ENCODE measurements at places on chromosomes 12 and 14.

- no peak for DNase-seq
Measured at GRCh38 chr12:46664761-46665287, 161.0 kb downstream of the SLC38A4 start.

DNA sequence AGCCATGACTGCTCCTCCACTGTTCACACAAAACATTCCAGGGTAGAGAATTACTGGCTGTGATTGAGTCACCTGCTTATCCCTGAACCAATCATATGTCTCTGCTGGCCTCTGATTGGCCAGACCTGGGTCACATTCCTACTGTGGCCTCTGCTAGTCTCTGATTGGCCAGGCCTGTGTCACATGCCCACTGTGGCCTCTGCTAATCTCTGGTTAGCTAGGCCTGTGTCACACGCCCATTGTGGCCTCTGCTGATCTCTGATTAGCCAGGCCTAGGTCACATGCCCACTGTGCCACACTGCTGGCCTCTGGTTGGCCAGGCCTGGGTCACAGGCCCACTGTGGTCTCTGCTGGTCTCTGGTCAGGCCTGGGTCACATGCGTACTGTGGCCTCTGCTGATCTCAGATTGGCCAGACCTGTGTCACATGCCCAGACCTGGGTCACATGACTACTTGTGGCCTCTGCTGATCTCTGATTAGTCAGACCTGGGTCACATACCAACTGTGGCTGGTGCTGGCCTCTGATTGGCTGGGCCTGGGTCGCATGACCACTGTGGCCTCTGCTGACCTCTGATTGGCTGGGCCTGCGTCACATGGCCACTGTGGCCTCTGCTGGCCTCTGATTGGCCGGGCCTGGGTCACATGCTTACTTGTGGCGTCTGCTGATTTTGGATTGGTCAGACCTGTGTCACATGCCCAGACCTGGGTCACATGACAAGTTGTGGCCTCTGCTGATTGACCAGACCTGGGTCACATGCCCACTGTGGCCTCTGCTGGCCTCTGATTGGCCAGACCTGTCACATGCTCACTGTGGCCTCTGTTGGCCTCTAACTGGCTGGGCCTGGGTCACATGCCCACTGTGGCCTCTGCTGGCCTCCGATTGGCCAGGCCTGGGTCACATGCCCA lies 251.6 kb downstream of the SLC15A4 start:
- DNase-seq, result no peak

DNA sequence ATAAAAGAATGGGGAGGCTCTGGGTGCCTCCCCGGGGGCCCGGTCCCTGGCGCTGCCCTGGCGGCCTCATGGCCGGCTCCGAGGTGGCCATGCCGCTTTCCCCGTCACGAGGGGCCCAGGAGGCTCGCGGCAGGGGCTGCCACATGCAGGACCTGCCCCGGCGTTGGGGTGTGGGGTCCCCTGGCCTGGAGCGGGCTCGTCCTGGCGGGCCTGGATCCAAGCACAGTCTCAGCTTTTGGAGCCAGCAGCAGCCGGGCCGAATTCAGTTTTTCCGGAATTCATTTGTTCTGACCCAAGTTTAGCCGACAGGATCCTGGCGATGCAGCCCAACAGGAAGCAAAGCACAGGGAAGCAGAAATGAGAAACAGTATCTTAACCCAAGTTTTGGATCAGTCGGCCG lies 26.4 kb upstream of the AEBP2 start:
- DNase-seq, result no peak

GRCh38 chr14:65281991-65282895 lies 130.3 kb upstream of the FUT8 start:
- peak; percentile 63 for DNase-seq

- no peak for DNase-seq
Measured at GRCh38 chr14:92263681-92264080, 59.3 kb upstream of the SLC24A4 start.

DNA sequence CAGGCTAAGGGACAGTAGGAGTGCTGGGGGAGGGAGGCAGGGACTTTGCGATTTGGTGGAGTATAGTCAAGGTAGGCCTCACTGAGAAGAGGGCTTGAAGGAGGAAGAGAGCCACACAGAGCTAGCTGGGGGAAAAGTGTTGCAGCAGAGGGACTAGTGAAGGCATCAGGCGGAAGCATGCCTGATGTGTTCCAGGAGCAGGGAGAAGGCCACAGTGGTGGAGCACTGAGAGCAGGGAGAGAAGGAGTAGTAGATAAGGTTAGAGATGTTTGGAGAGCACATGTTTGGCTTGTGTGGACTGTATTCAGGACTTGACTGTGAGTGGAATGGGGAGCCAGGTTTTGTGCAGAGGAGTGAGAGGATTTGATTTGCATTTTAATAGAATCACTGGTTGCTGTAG lies 9.0 kb downstream of the FRMD6 start:
- no peak for DNase-seq

GRCh38 chr14:75011356-75011994 lies 8.8 kb downstream of the EIF2B2 start:
- DNase-seq, result no peak

GRCh38 chr14:99093532-99094517 lies 178.2 kb downstream of the BCL11B start:
- no peak for DNase-seq

DNA sequence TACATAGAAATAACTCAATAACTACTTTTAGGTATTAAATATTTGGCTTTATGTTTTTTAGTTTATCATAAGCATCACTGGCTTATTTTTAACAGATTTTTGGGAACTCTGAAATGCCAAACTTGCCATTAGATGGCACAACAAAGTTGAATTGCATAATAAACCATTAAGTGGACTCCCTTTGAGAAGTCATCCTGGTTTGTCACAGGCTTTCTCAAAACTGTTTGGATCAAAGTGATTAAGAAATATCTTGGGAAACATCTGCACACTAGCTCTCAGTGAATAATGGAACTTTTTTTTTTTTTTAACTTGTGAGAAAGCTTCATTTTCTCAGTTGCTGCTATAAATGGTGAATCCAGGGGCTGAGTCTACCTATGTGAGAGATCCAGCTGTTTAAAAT lies 4.3 kb downstream of the SLC16A7 start:
- no peak for DNase-seq

DNA sequence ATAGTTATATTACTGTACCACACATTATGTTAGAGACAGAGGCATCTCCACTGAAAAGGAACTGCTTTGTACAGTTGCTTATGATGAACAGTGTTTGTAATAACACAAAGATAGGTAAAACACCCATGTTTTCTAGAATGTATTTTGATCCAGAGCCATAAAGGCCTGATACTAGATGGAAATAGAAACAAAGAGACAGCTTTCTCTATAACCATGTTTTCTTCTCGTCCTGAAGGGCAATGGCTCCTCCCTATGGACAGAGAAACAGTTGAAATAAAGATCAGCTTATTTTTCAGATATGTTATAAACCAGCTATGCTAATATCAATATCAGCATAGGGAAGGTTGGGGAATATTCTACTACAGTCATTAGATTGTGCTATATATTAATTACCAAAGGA lies 109.2 kb downstream of the ATXN7L3B start:
- DNase-seq, result no peak

DNA sequence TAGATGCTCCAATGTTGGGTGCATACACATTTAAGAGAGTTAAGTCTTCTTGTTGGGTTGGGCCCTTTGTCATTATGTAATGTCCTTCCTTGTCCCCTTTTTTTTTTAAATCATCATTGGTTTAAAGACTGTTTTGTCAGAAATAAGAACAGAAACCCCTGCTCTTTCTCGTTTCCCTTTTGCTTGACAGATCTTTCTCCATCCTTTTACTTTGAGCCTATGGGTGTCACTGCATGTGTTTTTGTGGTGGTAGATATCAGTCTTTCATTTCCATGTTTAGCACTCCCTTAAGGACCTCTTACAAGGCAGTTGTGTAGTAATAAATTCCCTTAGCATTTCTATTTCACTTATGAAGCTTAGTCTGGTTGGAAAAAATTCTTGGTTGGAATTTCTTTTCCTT lies 47.4 kb downstream of the RTN1 start:
- DNase-seq, result no peak

DNA sequence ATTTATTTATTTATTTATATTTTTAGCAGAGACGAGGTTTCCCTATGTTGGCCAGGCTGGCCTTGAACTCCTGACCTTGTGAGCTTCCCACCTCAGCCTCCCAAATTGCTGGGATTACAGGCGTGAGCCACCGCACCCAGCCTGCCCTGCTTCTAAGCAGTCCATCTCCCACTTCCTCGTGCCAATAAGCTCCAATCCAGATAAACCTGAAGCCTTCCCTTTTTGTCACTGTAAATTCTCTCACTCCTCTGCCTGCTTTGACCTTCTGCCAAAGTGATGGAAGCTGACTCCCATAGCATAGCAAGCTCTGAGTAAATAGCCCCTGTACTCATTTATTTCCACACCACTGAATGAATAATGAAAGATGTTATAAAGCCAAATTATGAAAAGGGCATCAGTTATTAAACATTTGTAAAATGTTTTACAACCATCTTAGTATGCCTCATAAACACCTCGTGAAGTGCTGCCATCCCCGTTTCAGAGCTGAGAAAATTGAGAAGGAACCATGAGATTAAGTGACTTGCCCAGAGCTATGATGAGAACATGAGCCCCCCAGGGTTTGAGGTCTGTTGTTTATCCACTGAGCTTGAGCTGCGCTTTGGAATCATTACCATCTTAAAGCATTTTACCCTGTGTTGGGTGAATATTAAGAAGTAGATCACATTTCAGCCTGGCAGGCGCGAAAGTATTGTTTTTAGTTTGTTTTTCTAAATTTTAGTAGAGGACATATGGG lies 30.4 kb downstream of the MANSC1 start:
- no peak for DNase-seq

GRCh38 chr12:59823567-59823966 lies 227.7 kb downstream of the SLC16A7 start:
- no peak for DNase-seq

GRCh38 chr12:12331896-12332295 lies 18.1 kb downstream of the MANSC1 start:
- DNase-seq, result no peak

- no peak for DNase-seq
Measured at GRCh38 chr14:78202976-78203375, 32.8 kb downstream of the NRXN3 start.

DNA sequence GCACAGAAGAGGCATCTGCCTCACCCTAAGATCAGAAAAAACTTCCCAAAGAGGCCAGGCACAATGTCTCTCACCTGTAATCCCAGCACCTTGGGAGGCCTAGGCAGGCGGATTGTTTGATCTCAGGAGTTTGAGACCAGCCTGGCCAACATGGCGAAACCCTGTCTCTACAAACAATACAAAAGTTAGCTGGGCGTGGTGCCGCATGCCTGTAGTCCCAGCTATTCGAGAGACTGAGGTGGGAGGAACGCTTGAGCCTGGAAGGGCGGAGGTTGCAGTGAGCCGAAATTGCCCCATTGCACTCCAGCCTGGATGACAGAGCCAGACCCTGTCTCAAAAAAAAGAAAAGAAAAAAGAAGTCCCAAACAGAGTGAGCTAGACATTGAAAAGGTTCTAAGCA lies 4.5 kb downstream of the ZBTB1 start:
- DNase-seq, result no peak

DNA sequence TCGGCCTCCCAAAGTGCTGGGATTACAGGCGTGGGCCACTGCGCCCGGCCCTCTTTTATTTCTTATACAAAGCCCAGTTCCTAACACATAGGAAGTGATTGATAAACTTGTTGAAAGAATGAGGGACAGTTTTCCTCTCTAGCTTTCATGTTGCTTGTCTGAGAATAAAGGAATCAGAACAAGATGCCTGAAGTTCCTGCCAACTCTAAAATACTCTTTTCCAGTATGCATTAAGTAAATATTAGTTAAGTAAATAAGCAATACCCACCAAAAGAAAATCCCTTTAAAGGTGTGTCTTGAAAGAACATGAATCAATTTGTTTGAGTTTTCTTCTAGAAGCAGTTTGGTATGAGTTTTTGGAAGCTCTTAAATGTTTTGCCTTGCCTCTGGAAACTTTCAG lies 24.4 kb upstream of the CD27 start:
- DNase-seq, result no peak

- DNase-seq, result no peak
Measured at GRCh38 chr14:69208666-69209065, 17.4 kb downstream of the EXD2 start.

DNA sequence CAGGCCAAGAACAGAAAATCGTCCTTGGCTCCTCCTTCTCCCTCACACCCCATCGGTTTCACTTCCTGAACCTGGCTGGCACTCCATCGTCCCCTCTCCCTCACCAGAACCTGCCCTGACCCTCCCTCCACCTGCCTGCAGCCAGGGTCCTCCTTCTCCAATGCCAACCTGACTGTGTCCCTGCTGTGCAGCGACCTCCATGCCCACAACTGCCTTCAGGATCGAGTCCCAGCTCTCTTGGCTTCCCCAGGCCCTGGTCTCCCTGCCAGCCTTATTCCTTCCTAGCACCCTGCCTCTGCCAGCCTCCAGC lies 19.8 kb downstream of the HVCN1 start:
- no peak for DNase-seq

- peak; percentile 3 for DNase-seq
Measured at GRCh38 chr14:67943947-67944346, 124.4 kb downstream of the RAD51B start.

- no peak for DNase-seq
Measured at GRCh38 chr14:77022236-77022852, 6.2 kb downstream of the IRF2BPL start.

DNA sequence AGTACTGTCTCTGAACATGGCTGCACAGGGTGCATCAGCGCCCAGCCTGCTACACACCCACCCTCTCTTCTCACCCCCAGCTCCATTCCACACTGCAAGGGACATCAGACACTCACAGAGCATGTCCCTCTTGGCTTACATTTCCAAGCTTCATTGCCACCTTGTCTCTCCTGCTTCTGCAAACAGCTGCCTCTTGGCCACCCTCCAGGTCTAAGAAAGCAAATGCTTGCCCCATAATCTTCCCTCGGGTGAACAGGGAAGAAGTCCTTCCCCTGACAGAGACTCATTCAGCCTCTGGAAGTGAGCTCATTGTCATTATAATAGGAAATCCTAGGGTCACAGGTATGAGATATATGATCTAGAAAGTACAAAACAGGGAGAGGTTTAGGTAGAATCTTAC lies 505.2 kb downstream of the RMST start:
- DNase-seq, result no peak

DNA sequence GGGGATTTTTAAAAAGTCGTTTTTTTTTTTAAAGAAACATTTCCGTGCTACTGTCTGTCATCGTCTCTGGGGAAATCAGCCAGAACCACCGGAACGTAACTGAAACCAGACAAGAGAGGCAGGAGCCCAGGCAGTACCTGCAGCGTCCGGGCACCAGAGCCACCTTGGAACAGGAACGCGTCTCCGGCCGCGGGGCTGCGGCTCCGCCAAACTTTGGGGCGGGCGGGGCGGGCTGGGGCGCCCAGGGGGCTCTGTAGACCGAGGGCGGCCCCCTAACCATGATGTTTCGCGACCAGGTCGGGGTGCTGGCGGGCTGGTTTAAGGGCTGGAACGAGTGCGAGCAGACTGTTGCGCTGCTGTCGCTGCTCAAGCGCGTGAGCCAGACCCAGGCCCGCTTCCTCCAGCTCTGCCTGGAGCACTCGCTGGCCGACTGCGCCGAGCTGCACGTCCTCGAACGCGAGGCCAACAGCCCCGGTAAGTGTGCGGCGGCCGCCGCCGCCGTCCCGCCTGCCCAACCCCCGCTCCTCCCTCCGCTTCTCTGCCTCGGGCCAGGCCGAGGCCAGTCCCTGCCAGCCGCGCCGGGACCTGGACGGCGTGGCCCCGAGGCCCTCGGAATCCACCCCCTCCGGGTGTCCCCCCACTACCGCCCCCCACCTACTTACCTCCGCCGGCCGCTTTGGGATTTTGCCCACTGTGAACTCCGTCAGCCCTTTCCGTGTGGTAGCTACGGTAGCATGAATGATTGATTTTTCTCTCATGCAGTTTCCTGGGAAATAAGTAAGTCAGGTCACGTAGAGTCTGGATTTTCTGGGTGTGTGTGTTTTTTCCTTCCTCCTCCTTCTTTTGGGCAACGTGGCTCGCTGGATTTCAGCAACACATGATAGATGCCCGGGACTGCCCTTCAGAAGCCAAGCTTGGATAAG lies 972 bp downstream of the SAMD4A start:
- peak; percentile 15 for DNase-seq

All from nucleus accumbens (tissue), 56 donors.